ENCODE measurements at places on chromosomes 7 and 10.
A peak's percentile ranks its signal among the peaks of the same experiment; 100 is the strongest.

GRCh38 chr7:46784732-46785131 lies 797.2 kb downstream of the TNS3 start:
- no peak for DNase-seq

DNA sequence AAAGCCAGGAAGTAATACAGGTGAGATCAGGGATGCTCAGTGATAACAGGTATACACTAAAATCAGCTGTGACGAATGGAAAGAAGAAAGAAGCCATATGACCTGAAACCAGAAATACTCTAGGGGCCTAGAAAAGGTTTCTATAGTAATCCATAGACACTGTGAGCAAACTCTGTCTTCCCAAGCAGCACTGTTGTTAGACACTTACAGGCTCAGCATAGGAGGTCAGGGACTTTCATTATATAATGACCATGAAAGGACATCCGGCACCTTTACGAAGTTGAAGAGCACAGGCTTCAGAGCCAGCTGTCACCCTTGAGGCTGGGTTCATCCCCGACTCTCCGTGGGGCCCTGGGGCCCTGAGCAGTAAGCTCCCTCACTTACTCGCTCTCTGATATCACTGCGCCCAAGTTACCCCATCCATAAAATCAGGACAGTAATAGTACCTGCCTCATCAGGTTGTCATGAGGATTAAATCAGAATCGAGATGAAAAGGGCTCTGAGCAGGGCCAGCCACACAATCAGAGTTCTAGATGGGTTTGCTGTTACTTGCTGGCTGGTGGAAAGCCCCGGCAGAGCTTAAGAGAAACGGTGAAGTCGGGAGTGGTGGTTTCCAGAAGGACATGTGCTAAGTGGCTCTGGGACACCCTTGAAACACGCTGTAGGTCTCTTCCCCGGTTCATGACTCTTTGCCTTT lies 79.5 kb downstream of the ITIH5 start:
- no peak for DNase-seq

DNA sequence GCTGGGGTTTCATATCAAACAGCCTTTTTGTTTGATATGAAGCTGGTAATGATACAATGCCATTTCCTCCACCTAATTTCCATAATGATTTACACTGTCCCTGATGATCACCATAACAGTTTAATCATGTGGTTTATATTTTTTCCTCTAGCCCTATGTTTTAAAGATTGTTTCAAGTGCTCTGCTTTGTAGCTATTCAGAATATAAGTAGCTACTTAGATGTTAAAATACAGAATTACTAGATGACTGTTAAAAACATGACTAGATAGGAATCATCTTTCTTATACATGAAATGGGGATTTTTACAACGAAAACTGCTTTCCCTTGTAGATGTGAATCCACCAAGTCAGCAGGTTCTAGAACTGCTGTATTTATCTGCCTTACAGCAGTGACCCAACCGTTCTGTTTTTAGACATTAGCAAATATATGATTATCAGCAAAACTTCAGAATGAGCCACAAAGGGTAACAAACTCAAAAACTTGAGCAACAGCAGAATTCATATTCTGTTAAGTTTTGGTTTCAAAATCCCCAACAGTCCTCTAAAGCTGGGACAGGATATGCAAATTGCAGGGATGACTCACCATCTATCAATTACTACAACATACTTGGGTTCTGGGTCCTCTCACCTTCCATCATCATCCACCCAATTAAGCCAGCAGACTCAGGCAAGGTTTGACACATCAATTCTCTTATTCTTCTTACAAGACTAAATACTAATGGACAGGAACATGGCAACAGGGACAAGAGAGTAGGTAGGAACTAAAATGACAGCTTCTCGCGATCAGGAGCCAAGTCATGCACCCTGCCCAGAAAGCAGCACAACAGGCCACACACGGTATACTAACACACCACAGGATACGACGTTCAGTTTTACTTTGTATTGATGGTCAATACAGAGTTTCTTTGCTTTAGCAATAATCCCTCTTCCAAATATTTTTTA lies 83.9 kb downstream of the PIP4K2A start:
- peak; percentile 50 for DNase-seq

DNA sequence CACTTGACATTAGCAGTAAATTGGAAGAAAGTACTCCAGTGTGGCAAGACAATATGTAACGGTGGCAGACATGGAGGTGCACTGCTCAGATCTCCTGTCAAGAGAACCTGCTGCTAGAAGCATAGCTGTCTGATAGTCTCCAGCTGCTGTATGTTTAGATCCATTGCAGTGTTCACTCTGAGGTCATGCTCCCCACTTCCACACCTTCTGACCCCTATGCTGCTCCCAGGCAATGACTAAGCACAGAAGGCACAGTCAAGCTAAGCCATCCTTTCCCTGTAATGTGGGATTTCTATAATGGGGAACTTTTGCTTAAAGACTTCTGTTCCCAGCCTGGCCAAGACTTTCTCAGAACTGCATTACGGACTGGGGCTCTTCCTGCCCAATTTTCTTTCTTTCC lies 315.8 kb downstream of the HPSE2 start:
- DNase-seq = no peak

- DNase-seq = no peak
These were observed 90.4 kb downstream of the COBL start for GRCh38 chr7:51226063-51226755.

DNA sequence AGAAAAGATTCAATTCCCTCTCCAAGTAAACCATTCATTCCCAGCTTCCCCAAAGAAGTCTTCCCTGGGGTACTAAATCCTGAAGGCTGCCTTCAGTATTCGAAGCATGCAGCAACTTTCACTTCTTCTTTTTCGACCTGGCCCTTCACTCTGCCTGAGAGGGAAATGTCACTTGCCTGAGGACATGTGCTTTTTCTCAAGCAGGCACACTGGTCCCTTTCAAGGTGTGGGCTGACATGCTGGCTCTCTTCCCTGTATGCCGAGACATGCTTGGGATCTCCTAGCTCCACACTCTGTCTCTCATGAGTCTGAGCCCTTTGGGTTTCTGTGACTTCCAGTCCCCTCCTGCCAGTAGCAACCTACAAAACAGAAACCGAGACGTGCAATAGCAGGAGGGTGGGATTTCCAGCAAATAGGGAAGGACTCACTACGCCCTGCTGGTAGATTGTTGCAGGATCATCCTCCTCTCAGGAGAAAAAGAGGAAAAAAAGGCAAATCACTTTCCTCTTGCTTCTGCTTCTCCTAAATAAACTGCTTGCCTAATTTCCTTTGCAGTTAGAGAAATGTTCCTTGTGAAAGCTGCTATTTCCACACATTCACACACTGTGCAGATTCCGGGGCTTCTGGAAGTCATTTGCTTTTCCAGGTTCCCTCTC lies 33.5 kb downstream of the FIGNL1 start:
- DNase-seq = no peak

GRCh38 chr10:75773231-75773780 lies 341.9 kb downstream of the LRMDA start:
- no peak for DNase-seq

GRCh38 chr7:30304177-30304884 lies 19.9 kb downstream of the ZNRF2 start:
- no peak for DNase-seq

- no peak for DNase-seq
These were observed 1.6 kb upstream of the PILRA start for GRCh38 chr7:100371561-100372171.

GRCh38 chr7:41744161-41744560 lies 41.3 kb upstream of the INHBA start:
- no peak for DNase-seq

- no peak for DNase-seq
These were observed 102.0 kb upstream of the ARMC3 start for GRCh38 chr10:22825841-22826240.

- no peak for DNase-seq
These were observed 43.0 kb downstream of the CH25H start for GRCh38 chr10:89164080-89164479.

- peak; percentile 41 for DNase-seq
These were observed 246.1 kb downstream of the KLF6 start for GRCh38 chr10:3538656-3539531.

DNA sequence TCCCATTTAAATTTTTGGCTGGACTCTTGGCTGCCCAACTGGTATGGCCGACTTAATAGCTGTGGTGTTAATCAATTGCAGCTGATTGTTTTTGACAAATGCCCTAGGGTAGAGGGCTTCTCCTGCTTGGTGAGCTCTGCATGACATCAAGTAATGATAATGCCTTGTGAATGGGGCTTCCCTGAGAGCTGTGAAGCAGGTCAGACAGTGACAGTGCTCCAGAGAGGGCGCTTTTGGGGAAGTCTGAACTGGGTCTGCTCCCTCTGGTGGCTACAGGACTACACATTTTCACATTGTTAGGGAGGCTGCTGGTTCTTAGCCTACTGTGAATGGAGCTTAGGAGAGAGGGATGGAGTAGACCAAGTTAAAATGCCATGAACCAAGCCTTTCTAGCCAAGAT lies 98.8 kb downstream of the SDK1 start:
- peak; percentile 9 for DNase-seq

DNA sequence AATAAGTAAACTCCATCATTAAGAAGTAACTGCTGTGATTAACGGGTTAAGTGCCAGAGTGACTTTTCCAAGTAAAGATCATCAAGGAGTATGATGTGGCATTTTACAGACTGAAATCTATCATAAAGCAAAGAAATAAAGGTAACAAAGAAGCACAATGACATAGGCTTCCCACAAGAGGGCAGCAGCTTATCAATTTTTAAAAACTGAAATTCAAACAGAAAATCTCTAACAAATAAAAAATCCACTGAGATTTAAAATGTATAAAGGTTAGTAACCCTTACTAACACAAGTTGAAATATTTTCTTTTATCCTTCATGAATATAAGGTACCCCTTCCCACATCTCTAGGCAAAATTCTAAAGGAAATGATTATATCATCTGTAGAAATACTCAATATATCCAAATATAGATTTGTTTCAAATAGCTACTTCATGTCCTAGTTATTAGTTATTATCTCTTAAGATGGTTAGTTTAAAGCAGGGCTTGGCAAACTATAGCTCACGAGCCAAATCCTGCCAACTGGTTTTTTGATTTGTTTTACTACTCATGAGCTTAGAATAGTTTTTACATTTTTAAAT lies 29.2 kb downstream of the FAM3C start:
- DNase-seq = peak; percentile 12

DNA sequence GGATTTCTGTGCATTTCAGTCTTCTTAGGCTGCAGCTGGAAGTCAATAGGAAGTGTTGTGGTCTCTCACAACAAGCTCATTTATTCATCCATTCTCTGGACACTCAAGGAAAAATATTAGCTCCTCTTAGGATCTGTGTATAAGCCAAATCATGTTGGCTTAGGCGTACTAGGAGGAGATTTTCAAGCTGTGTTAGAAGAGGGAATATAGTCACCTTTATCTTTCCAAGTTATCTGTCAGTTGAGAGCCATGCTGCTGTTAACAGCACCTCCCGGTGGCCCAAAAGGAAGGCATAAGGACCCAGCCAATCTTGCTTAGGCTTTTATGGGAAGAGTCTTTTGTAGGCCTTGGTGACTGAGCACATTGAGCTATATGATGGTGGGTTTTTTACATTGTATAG lies 220.0 kb downstream of the LRMDA start:
- no peak for DNase-seq

DNA sequence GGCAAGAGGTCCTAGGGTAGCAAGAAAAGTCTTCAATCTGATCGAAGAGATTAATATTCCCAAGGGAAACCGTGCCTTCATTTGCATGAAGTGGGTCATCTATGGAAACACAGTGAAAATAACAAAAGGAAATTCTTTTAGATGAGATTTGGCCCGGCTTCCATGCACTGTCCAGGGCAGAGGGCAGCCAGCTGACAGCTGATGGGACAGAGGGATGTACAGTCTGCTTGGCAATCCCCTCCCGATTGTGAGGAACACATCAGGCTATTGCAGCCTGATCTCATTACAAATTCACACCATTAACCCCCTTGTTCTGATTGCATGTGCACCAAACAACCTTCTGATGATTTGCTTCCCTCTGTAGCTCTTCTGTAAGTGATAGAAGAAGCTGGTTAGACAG lies 105.3 kb downstream of the FRMD4A start:
- no peak for DNase-seq

DNA sequence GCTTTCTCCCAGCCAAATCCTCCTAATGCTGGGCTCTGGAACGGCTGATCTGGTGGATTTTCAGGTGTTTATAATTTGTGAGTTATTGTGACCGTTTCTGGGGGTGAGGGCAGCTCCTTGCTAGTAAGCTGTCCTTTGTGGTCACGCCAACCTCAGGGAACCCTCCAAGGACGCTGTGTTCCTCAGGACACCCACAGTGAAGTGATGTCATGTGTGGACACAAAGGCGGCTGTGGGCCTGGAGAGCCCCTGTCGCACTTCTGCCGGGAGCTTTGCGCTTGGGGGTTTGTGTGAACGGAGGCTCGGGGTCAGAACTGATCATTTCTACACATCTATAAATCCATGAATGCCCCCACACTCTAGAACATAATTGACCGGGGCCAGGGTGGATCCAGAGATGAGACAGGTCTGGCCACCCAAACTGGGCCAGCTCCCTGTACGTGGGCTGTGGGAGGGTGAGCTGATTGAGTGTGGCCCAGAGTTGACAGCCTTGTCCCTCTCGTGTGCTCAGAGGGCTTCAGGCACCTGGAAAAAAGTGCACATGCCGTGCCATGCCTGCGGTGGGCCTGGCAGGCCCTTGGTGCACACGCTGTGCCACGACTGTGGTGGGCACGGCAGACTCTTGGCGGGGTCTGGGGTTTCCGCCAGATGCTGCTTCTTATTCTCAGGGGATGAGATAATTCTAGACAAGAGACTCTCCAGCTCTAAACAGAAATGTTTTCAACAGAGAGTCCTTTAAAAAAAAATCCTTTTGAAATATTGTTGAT lies 130.2 kb downstream of the VIPR2 start:
- DNase-seq = no peak

- DNase-seq = no peak
These were observed 4.8 kb upstream of the CEP55 start for GRCh38 chr10:93491602-93492121.

GRCh38 chr7:44067064-44067951 lies 1.9 kb upstream of the PGAM2 start:
- DNase-seq = no peak

- no peak for DNase-seq
These were observed 14.8 kb downstream of the FOXL3 start for GRCh38 chr7:304574-305409.

DNA sequence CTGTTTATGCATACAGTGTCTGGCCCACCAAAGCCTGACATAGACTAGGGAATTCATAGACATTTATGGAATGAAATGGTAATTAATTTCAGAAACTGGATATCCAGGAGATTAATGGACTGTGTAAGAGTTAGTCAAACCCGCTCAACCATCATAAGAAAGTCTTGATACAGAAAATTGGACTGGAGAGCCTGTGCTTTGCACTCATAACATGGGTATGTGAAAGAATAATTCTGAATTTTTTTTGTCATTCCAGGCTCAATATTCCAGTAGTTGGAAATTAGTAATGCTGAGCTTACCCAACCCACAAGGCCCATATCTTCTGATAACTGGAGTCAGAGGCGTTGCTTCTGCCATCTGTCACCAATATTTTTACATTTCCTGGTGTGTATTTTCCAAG lies 799.7 kb upstream of the IGFBP3 start:
- DNase-seq = no peak

GRCh38 chr7:116024826-116025809 lies 5.4 kb downstream of the TFEC start:
- no peak for DNase-seq

- no peak for DNase-seq
These were observed 199.3 kb upstream of the MDFIC start for GRCh38 chr7:114722562-114722961.

GRCh38 chr7:123372368-123372767 lies 162.0 kb downstream of the IQUB start:
- DNase-seq = no peak
